ENCODE measurements at places on chromosomes 5 and 9.

DNA sequence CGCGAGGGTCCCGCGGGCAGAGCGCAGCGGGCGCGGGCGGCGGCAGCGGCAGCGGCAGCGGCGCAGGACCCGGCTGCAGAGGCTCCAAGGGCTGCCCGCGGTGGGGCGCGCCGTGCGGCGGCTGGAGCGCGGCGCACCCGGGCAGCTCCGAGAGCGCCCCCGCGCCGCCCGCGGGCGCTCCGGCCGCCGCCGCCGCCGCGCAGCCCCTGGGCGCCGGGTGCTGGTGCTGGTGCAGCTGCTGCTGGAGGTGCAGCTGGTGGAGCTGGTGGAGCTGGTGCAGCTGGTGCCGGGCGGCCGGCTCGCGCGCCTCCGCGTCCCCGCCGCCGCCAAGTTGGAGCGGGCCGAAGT, 644 bp downstream of the IER5L start:
- no peak overlapping the region for H3K27ac ChIP-seq
- peak overlapping the region; percentile 93 for H3K4me3 ChIP-seq
- no peaks in the 10 kb centered on the region for H3K4me1 ChIP-seq
- no peak for DNase-seq
- no peaks in the 10 kb centered on the region for H3K36me3 ChIP-seq
- H3K27me3 ChIP-seq: peaks cover 11% of the 10 kb centered on the region

DNA sequence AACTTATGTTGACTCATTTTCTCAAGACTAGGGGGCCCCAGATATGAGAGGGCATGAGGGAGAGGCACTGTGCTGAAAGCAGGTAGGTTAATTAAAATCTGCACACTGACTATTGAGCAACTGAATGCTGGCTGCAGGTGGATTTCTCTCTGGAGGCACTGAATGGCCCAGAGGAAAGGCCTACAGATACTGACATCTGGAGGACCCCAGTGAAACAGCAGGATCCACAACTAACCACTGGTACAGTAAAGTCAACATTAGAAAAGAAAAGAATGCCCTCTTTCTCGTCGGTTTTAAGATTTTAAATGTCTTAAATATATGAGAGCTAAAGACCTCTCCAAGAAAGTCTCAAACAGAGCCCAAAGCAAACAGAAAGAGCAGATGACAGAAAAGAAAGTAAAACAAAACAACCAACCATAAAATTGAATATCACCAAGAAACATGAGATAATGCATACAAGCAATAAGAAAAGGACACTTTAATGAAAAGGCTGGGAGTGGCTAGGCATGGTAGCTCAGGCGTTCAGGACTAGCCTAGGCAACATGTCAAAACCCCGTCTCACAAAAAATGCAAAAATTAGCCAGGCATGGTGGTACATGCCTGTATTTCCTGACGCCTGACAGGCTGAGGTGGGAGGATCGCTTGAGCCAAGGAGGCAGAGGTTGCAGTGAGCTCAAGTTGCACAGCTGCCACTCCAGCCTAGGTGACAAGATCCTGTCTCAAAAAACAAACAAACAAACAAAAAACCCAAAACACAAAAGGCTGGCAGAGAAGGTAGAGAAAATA, 43.3 kb downstream of the PUM3 start:
- H3K27ac ChIP-seq: peak overlapping the region; percentile 16
- no peak for DNase-seq
- peaks cover 23% of the 10 kb centered on the region for H3K4me1 ChIP-seq

GRCh38 chr9:109346904-109347303, 26.0 kb upstream of the EPB41L4B start:
- H3K36me3 ChIP-seq: no peaks in the 10 kb centered on the region
- H3K27ac ChIP-seq: no peak overlapping the region
- DNase-seq: no peak
- H3K4me3 ChIP-seq: no peak overlapping the region

- H3K36me3 ChIP-seq: peaks cover 12% of the 10 kb centered on the region
- no peak for DNase-seq
- H3K4me3 ChIP-seq: no peak overlapping the region
- peaks cover 70% of the 10 kb centered on the region for H3K4me1 ChIP-seq
These were observed 32.3 kb downstream of the TGFBR1 start for GRCh38 chr9:99137225-99137624.

GRCh38 chr9:34957492-34958410, at the start of gene PHF24:
TSS of gene PHF24 (plus strand) at chr9:34958285. CDS start at chr9:34971299, 13,014 bp downstream.
- H3K4me3 ChIP-seq: peak within 1 kb of the TSS; percentile 60
- H3K36me3 ChIP-seq: no peaks in the 10 kb centered on the region
- peaks cover 27% of the 10 kb centered on the region for H3K4me1 ChIP-seq

GRCh38 chr5:93088592-93089389, 492.2 kb downstream of the NR2F1-AS1 start:
- H3K4me3 ChIP-seq: no peak overlapping the region
- no peaks in the 10 kb centered on the region for H3K27me3 ChIP-seq
- no peak overlapping the region for H3K27ac ChIP-seq
- H3K36me3 ChIP-seq: no peaks in the 10 kb centered on the region
- DNase-seq: no peak

- H3K4me1 ChIP-seq: no peaks in the 10 kb centered on the region
- no peak overlapping the region for H3K4me3 ChIP-seq
- no peak for DNase-seq
- H3K27ac ChIP-seq: no peak overlapping the region
These were observed 45.2 kb downstream of the RNF130 start for GRCh38 chr5:180026320-180026719.

DNA sequence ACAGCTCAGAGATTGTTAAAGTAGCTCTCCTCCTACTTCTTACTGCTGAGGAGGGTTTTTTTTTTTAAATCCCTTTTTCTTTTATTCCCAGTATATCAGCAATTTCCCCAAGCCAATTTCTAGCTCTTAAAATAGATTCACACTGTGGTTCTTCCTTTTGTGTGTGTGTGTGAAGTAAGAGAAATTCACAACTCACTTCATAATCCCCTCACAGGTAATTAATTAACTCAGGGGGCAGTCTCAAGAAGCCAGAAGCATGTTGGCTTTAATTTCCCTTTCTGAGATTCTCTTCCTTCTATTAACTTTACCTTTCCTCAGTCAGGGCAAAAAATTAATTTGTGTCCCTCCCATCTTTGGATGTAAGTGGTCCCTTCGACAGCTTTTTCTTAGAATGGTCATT, 71.0 kb upstream of the HMHB1 start:
- no peaks in the 10 kb centered on the region for H3K4me1 ChIP-seq
- H3K27ac ChIP-seq: no peak overlapping the region
- H3K27me3 ChIP-seq: peaks cover 9% of the 10 kb centered on the region
- no peak overlapping the region for H3K4me3 ChIP-seq

GRCh38 chr5:61600123-61600444, 268.0 kb downstream of the ZSWIM6 start:
- H3K27me3 ChIP-seq: peaks cover 18% of the 10 kb centered on the region
- H3K4me3 ChIP-seq: no peak overlapping the region
- H3K4me1 ChIP-seq: no peaks in the 10 kb centered on the region
- no peaks in the 10 kb centered on the region for H3K36me3 ChIP-seq

DNA sequence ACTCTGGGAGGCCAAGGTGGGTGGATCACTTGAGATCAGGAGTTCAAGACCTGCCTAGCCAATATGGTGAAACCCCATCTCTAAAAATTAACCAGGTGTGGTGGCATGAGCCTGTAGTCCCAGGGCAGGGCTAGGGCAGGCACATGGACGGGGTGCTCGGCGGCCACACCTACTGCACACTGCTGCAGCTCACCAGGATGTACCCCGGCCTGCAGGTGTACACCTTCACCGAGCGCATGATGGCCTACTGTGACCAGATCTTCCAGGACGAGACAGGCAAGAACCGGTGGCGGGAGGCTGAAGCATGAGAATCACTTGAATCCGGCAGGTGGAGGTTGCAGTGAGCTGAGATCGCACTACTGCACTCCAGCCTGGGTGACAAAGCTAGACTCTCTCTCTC, 3.2 kb downstream of the ST6GALNAC4 start:
- no peaks in the 10 kb centered on the region for H3K27me3 ChIP-seq
- DNase-seq: no peak
- H3K4me3 ChIP-seq: no peak overlapping the region
- peaks cover 2% of the 10 kb centered on the region for H3K36me3 ChIP-seq
